Activated CD4-positive, alpha-beta memory T cell treated with anti-CD3 and anti-CD28 coated beads for 36 hours (primary cell): ENCODE measurements at places on chromosomes 16 and 17.

DNA sequence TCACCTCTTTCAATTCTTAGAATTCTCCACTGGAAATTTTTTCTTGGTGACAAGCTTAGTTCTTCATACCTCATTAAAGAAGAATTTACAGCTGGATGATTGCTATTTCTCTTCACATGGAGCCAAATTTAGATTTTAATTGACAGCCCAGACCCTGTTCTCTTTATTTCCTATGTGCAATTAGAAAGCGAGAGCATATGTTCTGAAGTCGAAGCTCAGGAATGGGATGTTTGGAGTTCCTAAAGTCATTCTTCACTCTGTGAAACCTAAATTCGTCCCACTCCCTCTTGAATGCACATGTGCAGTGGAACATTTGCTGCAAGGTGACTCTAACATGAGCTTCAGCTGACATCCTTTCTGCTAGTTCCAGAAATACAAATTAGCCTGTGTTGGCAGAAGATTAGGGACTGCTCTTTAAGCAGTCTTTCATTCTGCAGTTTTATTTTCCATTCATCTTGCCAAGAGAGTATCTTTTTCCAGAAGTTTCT, 129.3 kb upstream of the KCNJ16 start:
- H3K4me3 ChIP-seq, result no peak overlapping the region
- no peaks in the 10 kb centered on the region for H3K27me3 ChIP-seq
- no peaks in the 10 kb centered on the region for H3K4me1 ChIP-seq
- DNase-seq, result no peak

DNA sequence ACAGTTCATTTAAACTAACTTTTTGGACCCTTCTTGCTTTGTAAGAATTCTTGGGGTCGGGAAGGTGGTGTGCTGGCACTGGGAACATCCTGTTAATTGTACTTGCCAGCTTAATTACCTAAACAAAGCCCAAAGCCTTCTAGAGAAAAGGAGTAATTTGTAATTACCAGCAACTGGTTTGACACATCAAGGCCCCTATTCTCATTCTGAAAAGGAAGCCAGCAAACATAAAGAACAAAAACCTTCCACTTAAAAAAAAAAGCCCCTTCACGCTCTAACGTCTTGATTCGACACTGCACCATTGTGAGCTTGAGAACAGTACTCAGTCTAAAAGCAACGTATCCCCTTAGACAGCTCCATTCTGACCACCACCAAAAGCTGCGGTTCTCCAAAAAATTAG, 74.7 kb upstream of the RPH3AL start:
- H3K4me1 ChIP-seq, result peaks cover 2% of the 10 kb centered on the region
- no peaks in the 10 kb centered on the region for H3K27me3 ChIP-seq
- peaks cover 3% of the 10 kb centered on the region for H3K36me3 ChIP-seq
- H3K4me3 ChIP-seq, result no peak overlapping the region
- no peak for DNase-seq
- no peak overlapping the region for H3K27ac ChIP-seq

- H3K36me3 ChIP-seq, result no peaks in the 10 kb centered on the region
- peaks cover 2% of the 10 kb centered on the region for H3K27me3 ChIP-seq
- peaks cover 11% of the 10 kb centered on the region for H3K4me1 ChIP-seq
Observed at GRCh38 chr17:73308017-73308823, 3.6 kb downstream of the CDC42EP4 start.

DNA sequence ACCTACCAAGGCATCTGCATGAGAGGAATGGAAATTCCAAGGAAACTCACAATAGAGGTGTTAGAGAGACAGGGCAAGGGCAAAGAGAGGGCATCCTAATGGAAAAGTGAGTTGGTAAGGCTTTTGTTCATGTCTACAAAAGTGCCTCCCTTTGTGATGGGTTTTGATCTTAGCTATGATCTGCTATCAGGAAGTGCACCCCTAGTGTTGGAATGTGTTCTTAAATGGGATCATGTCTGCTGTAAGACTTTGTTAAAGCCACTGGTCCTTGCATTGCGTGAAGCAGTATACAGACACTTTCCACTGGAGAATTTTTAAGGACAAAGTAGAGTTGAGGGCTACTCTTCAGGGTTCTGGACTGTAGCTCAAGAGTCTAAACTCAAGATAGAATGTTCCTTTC, 92.0 kb downstream of the MAP2K6 start:
- H3K4me3 ChIP-seq, result no peak overlapping the region
- DNase-seq, result no peak
- H3K27me3 ChIP-seq, result no peaks in the 10 kb centered on the region

GRCh38 chr17:40333781-40334448, 24.9 kb downstream of the RARA start:
- H3K27me3 ChIP-seq, result no peaks in the 10 kb centered on the region
- H3K36me3 ChIP-seq, result peaks cover 12% of the 10 kb centered on the region
- H3K27ac ChIP-seq, result peak overlapping the region; percentile 49
- no peak for DNase-seq

DNA sequence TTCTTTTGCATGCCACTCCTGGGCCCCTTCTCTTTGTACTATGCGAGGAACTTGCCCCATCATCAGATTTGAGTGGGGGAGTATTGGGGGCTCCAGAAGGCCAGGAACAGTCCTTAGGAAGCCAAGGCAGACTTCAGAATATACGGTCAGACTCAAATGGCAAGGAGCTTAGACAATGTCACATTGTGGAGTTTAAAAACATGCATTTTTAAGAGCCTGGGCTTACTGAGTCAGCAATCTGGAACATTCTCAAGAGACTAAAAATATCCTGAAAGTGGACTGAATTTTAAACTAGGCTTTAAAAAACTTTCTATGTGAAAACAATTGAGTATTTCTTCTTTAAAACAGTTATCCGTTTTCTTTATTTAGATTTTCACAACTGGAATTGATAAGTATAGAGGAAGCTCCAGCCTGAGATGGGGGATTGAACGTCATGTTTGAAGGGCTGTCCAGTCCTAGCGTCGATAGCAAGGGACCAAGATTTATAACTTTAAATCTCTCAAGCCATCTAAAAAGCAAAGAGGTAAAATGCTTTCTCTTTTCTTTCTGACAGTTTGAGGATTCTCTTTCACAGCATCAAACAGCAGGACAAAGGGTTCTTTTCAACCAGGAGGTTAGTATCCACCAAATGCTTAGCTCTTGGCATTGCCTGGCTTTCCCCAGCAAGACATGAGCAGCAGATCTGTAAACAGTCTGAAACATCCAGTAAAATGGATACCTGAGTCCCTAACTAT, 45.8 kb upstream of the CDRT4 start:
- DNase-seq, result no peak
- H3K36me3 ChIP-seq, result peaks cover 29% of the 10 kb centered on the region
- no peak overlapping the region for H3K4me3 ChIP-seq

- H3K4me3 ChIP-seq, result no peak overlapping the region
- H3K36me3 ChIP-seq, result no peaks in the 10 kb centered on the region
- no peak for DNase-seq
- H3K27me3 ChIP-seq, result no peaks in the 10 kb centered on the region
Observed at GRCh38 chr17:16918443-16918842, 53.5 kb downstream of the TNFRSF13B start.

- H3K4me1 ChIP-seq, result peaks cover 16% of the 10 kb centered on the region
- H3K36me3 ChIP-seq, result peaks cover 12% of the 10 kb centered on the region
- no peaks in the 10 kb centered on the region for H3K27me3 ChIP-seq
Observed at GRCh38 chr17:69434164-69434579, 19.7 kb downstream of the MAP2K6 start.

DNA sequence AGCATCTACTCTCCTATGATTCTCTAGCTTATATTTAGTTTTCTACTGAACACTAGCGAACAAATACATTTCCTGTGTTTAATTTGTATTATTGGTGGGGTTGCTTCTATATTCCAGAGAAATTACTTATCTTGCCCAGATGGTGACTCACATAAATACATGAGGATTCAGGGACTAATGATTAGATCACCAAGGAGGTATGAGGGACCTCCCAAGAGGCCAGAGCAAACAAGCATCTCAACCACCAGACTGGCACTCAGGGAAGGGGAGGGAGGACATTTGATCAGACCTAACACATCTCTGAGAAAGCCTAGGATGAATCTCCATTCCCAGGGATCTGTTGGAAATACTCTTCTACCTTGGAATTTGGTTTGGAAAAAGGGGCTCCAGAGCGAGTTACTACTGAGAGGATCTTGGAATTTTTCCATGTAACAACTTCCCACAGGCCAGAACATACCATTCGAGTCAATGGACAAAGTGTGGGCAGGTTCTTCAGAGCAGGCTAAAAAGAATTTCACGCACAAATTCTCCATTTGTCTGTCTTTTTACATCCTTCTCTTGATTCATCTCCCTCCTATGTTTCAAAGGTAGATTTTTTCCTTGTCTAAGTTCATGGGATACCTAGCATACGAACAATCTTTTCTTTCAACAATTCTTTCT, 262.6 kb upstream of the MYOCD start:
- DNase-seq, result no peak
- H3K4me3 ChIP-seq, result no peak overlapping the region
- no peaks in the 10 kb centered on the region for H3K36me3 ChIP-seq
- no peaks in the 10 kb centered on the region for H3K27me3 ChIP-seq

- no peaks in the 10 kb centered on the region for H3K4me1 ChIP-seq
- H3K27ac ChIP-seq, result no peak overlapping the region
- H3K36me3 ChIP-seq, result no peaks in the 10 kb centered on the region
- no peak overlapping the region for H3K4me3 ChIP-seq
- no peaks in the 10 kb centered on the region for H3K27me3 ChIP-seq
- DNase-seq, result no peak
Observed at GRCh38 chr17:31074772-31075555, 19.8 kb upstream of the NF1 start.

- H3K4me1 ChIP-seq, result peaks cover 22% of the 10 kb centered on the region
- H3K27me3 ChIP-seq, result no peaks in the 10 kb centered on the region
- H3K36me3 ChIP-seq, result peaks cover 8% of the 10 kb centered on the region
- H3K4me3 ChIP-seq, result no peak overlapping the region
- H3K27ac ChIP-seq, result no peak overlapping the region
Observed at GRCh38 chr17:69433093-69433492, 18.6 kb downstream of the MAP2K6 start.

GRCh38 chr16:49455991-49456745, 82.6 kb downstream of the C16orf78 start:
- H3K4me3 ChIP-seq, result no peak overlapping the region
- no peaks in the 10 kb centered on the region for H3K4me1 ChIP-seq
- no peak for DNase-seq

GRCh38 chr16:68373528-68374245, 62.9 kb downstream of the PRMT7 start:
- H3K4me1 ChIP-seq, result peaks cover 21% of the 10 kb centered on the region
- H3K36me3 ChIP-seq, result no peaks in the 10 kb centered on the region
- no peak overlapping the region for H3K4me3 ChIP-seq
- H3K27ac ChIP-seq, result no peak overlapping the region
- peaks cover 2% of the 10 kb centered on the region for H3K27me3 ChIP-seq

DNA sequence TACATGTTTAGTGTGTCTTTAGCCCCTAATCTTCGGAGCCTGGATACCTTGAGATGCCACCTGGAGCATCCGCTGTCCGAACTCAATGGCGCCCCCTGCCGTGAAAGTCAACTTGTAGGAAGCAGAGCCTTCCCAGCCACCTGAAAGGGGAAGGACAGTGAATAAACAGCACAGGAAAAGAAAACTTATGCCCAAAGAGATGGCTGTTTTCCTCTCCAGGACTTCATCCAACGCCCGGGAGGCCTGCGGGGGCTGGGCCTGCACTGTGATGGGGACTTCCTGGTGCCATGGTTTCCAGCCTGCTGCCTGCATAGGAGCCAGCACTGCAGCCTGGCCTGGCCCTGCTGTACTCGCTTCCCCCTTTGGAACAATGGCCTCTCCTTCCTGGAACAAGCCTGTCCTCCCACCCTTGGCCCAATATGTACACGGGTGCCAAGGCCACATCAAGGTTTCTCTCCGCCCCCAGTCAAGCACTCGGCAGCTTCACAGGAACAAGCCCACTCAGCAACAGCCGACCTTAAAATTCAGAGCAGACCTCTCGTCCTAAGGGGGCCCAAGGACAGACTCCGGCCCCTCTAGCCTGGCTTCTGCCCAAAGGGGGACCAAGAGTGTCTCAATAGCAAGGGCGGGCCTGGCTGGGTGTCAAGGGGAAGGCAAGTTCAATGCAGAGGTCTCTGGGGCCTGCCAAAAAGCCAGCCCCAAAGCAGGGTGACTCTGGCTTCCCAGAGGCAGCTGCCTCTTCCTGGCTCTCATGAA, 4.5 kb upstream of the UNC13D start:
- peaks cover 22% of the 10 kb centered on the region for H3K4me1 ChIP-seq
- no peaks in the 10 kb centered on the region for H3K27me3 ChIP-seq
- peak; percentile 88 for DNase-seq
- peak overlapping the region; percentile 36 for H3K27ac ChIP-seq
- no peak overlapping the region for H3K4me3 ChIP-seq

- no peak within 1 kb of the TSS for H3K27ac ChIP-seq
- no peaks in the 10 kb centered on the region for H3K36me3 ChIP-seq
- no peak within 1 kb of the TSS for H3K4me3 ChIP-seq
- peaks cover 11% of the 10 kb centered on the region for H3K27me3 ChIP-seq
Observed at GRCh38 chr17:19747829-19748806, at the start of gene ALDH3A1. ALDH3A1 (minus strand) TSS chr17:19748298; CDS start chr17:19745129, 3,169 bp downstream.

DNA sequence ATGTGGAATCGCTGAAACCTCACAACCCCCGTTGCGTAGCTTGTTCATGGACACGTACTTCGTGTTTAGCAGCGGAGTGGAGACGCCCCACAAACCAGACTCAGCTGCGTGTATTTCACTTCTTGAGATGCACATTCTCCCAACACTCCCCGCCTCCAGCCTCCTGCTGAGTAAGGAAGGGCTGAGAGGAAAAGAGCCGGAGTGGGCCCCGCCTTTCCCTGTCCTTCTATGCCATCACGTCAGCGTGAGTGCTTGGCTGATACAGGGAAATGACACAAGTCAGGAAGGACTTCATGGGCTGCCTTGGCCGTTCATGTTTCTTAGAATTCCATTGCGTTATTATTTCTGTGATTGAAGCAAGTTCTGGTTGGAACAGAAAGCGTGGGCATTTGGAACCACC, 68.6 kb upstream of the CBX4 start:
- peaks cover 2% of the 10 kb centered on the region for H3K27me3 ChIP-seq
- H3K36me3 ChIP-seq, result no peaks in the 10 kb centered on the region
- no peak for DNase-seq
- H3K4me3 ChIP-seq, result no peak overlapping the region
- H3K4me1 ChIP-seq, result no peaks in the 10 kb centered on the region

DNA sequence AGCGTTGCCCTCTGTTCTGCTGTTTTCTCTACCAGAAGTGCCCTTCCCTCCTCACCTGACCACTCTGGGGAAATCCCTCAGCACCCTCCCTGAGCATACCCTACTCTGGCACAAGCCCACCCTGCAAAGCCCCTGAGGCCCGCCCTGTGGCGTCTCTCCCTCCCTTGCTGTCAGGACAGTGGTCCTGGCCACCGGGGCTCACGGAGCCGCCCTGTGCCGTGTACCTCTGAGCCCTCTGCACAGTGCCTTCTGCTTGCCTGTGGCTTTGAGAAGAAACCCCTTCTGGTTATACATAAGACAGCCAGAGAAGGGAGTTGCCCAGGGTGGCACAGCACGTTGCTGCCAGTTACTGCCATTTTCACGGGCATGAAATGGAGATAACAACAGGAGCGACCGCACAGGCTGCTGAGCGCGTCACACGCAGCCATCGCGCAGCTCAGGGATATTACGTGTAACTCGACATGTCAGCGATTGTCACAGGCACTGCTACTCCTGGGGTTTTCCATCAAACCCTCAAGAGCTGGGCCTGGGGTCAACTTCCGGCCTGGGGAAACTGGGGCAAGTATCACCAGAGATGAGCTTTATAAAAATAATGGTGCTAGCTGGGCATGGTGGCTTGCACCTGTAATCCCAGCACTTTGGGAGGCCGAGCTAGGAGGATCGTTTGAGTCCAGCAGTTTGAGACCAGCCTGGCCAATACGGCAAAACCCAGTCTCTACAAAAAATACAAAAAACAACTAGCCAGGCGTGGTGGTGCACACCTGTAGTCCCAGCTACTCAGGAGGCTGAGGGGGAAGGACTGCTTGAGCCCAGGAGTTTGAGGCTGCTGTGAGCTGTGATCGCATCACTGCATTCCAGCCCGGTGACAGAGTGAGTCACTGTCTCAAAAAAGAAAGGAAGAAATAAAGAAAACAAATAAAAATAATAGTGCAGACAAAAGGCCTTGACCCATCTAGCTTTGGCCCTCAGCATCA, 14.8 kb downstream of the SCGB1C2 start:
- no peaks in the 10 kb centered on the region for H3K27me3 ChIP-seq
- no peaks in the 10 kb centered on the region for H3K36me3 ChIP-seq
- no peaks in the 10 kb centered on the region for H3K4me1 ChIP-seq
- no peak overlapping the region for H3K4me3 ChIP-seq
